ENCODE measurements at places on chromosomes 1 and 21. TPM values are rescaled to one million over a fixed set of nuclear protein-coding genes. Genes with fewer than 3 reads are reported as not detected.

MASP2 gene
- total RNA-seq: not detected

MCL1 gene
- 149 TPM for total RNA-seq

CDC42BPA gene
- total RNA-seq: 55.0 TPM

TINAGL1 gene
- 273 TPM for total RNA-seq

CAMK1G gene
- total RNA-seq: not detected

BTF3L4 gene
- 29.9 TPM for total RNA-seq

THEM5 gene
- not detected for total RNA-seq
